ENCODE measurements at places on chromosomes 1 and 21.

DNA sequence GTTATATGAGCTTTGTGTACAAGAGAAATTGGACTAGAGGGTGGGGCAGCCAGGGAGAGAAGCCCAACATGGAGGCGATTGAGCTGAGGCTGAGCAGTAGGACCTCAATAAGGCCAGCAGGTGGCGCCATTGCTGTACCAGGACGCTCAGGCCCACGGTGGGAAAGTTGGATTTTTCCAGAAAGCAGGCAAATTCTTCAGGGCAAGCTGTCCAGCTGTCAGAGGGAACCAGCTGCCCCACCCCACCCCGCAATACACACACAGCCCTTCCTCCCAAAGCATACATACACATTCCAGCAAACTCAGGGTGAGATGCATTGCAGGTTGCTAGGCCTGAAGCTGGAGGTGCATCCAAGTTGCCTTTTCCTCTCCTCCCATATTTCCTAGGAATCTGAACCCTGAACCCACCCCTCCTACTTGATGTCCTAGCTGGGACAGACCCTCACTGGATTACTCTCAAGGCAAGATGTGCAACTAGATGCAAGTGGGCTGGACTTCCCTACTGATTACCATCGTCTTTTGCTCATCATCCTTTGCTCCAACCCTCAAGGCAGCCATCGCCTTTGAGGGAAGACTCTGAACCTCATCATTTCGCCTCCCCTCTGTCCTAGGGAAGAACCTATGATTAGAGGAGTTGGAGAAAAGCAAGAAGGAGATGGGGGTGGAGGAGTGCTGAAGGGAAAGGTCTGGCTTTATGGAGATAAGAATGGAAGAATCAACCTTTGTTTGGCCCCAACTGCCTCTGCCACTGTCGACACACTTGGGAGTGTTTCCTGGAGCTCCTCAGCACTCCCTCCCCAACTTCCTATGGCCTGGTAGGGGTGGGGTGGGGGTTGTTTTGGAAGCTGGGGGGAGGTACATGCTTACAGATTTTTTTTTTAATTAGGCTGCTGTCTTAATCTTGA lies 25.5 kb downstream of the CD34 start:
- peak; percentile 71 for DNase-seq

DNA sequence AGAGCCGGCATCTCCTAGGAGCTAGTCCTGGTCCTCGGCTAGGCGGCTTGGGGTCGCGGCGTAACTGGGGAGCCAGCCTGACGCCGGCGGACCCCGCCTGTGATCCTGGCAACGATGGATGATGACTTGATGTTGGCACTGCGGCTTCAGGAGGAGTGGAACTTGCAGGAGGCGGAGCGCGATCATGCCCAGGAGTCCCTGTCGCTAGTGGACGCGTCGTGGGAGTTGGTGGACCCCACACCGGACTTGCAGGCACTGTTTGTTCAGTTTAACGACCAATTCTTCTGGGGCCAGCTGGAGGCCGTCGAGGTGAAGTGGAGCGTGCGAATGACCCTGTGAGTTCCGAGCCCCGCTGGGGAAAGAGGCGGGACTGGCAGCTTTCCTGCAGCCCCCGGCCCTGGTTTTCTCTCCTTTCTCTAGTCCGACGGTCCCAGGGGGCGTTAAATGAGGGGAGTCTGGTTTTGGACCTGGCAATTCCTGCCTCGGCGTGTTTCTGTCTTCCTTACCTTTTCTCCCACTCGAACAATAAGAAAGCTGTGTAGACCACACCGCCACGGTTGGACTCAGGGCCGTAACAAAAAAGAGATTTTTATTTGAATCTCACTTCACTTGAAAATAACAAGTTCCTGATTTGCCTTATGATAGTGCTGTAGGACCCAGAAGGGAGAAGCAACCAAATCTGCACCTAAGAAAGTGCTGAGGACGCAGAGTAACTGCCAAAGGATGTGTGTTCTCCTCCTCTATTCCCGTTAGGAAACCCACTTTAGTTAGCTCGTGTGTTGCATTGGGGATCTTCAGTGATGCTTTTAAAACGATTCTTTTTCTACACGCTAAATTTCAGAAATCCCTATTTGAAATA lies at the start of gene SPRTN:
Gene SPRTN (plus strand): TSS at position 24 of the 859 bp plus-strand sequence. CDS start 91 bp downstream, at position 115.
- DNase-seq, result no peak

DNA sequence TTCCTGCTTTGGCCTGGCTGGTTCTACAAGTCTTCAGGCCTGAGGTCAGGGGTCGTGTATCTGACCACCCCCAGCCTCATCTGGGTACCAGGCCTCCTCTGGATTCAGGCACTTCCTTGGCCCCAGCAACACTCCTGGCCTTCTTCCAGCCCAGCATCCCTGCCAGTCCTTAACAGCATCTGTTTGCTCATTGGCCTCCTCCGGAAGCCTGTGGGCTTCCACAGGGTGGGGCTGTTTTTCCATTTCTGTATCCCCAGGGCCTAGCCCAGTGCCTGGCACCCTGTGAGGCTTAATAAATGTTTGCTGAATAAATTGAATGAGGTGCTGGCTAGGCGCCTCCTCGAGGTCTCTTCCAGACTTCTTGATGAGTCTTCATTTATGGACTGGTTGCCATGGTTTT lies 21.5 kb upstream of the GPR37L1 start:
- DNase-seq, result no peak

DNA sequence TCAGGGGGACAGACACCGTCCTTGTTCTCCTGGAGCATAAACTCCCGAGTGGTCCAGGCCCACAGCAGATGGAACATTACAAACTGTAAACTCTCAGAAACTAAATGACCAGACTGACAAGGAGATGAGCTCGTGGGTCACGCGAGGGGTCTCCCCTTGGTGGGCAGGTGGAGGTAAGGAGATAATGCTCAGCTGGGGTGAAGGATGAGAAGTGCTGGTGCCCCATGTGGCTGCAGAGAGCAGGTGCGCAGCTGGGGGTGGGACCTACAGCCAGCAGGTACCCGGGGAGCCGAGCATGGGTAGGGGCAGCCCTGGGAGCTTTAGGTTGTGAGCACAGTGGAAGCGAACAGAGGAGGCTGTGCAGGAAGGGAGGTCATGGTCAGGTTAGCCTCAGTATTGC lies 40.1 kb downstream of the AJAP1 start:
- no peak for DNase-seq

- DNase-seq, result no peak
These were observed 29.8 kb upstream of the GFI1 start for GRCh38 chr1:92516574-92516973.

DNA sequence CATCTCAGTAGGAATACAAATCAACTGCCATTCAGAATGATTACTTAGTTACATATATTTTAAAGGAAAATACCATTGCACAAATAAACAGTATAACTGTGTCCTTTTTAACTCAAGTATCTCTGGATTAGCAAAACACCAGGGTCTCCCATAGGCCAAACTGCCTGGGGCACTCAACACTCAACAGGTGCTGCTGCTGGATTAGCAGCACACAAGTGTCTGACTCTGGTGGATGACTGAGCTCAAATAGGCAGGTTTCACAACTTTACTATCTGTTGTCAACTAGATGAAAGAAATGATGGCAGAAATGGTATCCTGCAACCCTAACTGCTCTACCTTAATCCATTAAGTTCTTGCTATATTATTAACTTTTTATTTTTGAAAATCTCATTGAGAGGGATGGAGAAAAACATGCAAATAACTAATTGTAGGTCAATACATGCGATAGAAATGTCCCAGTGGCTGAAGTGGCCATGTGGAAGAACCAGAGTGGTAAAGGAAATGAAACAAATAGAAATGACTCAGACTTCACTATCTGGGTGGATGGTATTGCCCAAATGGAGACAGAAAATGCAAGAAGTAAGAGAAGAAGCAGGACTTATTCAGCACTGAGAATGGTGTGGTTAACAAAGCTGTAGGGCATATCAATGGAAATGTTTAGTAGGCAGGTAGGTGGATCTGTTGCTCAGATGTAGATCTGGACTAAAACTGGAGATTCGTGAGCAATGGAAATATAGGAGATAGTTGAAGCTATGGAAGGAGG lies 90.8 kb upstream of the CCDC190 start:
- DNase-seq, result no peak

GRCh38 chr1:17375651-17376050 lies 3.7 kb downstream of the PADI6 start:
- DNase-seq, result no peak
